ENCODE measurements at places on chromosomes 2 and 18.

DNA sequence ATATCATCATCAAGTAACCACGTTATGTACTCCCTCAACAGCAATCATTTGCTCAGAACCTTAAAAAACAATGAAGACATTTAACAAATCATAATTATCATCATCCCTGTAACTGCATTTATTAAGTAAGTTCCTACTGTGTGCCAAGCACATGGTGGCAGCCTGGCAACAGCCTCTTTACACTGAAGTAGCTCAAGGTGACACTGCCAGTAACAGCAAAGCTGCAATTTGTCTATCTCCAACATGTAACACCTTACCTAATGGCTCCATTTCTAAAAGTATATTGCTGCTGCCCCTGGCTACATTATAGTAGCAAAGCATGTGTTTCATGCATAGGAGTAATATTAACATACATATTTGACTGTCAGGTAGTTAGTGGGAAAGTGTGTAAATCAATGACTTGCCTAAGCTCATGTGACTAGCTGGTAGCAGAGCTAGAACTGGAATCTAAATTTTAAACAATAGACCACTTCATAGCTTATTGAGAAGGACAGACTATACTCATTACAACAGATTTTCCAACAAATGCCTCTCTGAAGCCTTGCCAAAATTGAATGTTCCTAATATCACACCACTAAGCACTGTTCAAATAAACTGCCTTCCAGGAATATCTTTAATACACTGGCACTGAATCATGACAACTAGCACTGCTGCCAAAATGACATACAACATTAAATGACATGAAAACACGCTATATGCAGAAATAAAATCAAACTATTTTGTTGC lies 86.7 kb downstream of the L3MBTL4 start:
- DNase-seq: no peak

GRCh38 chr18:63290821-63291200 lies 28.8 kb downstream of the BCL2 start:
- no peak for DNase-seq

DNA sequence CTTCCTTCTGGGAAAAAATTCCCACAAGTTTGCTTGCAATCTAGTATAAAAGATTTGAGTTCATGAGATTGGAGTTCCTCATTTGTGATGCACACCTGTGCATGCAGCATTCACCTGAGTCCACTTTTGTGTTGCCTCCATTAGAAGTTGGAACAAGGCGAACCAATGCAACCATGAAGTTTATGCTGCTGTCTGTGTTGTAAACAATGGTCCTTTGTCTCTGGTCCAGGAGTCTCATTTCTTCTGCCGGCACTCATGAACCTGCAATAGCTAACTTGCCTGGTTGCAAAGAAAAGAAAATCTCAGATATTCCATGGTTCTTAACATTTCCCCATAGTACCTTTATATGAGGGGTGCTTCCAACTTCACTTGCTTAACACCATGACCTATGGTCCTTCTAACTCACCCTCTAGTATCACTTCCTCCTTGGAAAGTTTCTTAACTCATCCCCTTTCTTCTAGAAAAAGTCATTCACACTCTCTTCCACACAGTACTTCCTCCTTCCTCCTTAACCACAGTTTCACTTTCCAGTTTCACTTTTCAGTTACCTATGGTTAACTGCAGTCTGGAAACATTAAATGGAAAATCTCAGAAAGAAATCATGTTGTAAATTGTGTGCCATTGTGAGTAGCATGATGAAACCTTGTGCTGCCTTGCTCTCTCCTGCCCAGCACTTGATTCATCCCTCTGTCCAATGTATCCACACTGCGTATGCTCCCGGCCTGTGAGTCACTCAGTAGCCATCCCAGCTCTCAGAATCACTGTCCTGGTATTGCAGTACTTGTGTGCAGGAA lies 128.8 kb upstream of the TRIB2 start:
- DNase-seq: no peak

GRCh38 chr18:60809937-60810336 lies 437.4 kb upstream of the MC4R start:
- DNase-seq: no peak

- no peak for DNase-seq
Observed at GRCh38 chr2:107466241-107466640, 360.5 kb upstream of the RGPD4 start.

- no peak for DNase-seq
Observed at GRCh38 chr2:96873651-96874096, 3.8 kb upstream of the SEMA4C start.

DNA sequence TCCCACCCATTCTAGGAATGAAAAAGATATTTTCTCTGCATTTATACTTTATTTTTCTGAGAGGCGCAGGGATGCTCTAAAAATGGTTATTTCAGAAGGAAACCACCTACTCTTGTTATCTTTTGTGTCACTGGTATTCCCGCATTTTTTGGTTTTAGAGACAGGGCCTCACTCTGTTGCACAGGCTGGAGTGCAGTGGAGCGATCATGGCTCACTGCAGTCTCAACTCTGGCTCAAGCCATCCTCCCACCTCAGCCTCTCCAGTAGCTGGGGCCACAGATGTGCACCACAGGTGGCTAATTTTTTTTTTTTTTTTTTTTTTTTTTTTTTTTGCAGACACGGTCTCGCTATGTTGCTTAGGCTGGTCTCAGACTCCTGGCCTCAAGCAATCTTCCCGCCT lies 135.9 kb downstream of the NCK2 start:
- DNase-seq: no peak

DNA sequence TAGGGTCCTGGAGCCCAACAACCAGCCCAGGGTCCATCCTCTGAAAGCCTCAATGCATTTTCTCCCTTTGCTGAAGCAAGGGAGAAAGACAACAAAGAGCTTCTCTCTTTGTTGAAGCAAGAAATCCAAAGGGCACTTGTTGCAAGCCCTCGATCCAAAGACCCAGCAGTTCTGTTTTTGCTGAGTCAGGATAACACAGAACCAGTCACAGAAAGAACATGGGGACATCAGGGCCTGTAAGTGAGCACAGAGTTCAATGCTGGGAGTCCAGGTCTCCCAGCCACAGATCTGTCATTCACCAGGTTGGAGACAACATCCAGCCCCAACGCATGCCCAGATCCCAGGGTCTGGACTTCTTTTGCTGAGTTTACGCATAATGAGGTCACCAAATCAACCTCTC lies 315.8 kb upstream of the KLHL29 start:
- DNase-seq: no peak

DNA sequence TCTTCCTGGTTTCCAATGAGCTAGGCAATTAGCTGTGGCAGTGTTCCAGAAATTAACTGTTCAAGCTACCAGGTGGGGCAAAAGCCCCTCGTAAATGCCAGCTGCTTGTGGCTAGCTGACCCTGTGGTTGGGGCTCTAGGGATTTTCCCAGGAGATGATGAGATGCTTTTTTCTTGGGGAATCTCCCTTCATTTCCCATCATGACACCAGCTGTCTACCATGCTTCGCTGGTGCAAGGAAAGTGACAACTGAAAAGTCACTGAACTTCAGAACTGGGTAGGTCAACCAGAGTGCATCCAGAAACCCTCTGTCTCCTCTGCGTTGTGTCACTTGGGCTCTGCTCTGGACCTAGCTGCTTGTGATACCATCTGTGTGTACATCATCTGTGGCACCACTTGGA lies 386.5 kb upstream of the DCC start:
- no peak for DNase-seq

DNA sequence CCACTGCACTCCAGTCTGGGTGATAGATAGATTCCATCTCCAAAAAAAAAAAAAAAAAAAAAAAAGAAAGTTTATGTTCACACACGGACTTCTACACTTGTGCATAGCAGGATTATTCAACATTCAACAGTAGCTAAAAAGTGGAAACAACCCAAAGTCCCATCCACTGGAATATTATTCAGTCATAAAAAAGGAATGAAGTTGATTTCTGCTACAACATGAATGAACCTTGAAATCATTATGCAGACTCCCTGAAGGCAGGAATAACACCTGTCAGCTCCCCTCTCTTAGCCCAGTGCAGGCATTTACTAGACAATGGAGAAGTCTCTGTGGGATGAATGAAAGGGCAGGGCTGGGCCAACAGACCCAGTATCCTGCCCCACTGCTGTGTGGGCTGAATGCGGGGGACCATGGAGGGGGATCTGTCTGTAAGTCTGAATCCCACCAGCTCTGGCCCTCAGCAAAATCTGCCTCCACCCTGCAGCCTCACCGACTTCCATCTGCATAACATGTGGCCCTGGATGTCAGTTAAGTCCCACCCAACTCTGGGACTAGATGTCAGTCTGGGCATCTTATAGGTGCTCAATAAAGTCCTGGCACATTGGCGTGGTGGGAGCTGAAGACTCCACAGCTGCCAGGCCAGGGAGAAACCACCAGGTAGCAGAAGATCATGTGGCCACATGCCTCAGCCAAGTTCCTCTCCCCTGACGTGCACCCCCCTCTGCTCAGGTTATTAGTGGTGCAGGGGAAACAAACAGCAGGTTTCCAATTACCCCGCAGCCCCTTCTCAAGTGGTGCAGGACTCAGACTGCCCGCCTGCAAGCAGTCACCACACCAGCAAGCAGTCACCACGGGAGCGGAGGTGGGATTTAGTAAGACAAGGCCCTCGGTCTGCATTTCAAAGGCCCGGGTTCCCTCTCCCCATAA lies 8.9 kb downstream of the ZFP36L2 start:
- no peak for DNase-seq

DNA sequence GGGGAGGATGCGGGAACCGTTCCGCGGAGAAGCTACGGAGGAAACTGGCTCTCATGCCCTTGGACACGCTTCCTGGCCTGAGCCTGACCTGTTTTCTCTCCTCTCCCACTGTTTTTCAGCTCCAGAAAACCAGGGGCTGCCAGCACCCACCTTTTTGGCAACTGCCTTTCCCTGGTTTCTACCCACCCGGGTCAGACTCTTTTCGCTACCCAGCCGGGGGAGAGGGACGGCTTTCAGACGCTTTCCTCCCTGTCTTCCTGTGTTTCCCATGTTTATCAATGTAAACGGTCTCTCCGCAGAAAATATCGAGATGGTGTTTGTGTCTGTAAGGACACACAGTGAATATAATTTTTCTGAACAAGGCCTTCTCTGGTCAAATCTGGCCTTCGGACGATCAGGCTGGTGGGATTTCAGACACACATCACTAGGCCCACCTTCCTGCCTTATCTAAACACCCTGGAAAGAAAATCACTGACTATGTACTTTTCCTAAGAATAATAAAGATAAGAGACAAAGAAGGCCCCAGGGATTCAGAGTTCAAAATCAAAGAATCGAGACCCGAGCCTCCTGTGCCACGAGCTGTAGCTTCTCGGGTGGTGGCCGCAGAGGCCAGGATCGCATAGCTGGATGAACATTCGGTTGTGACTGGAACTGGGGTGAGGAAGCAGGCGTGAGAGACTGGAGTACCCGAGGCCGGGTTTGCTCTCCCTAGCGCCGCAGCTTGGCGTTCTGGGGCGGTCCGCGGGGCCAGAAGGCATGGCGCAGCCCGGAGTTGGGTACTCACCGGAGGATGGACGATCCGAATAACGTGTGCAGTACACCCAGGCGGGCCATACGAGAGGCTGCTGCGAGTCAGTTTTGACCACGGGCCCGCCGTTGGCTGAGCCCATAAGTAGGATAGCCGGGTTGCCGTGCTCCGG lies 1.7 kb downstream of the EN1 start:
- DNase-seq: no peak

- DNase-seq: peak; percentile 52
Observed at GRCh38 chr2:96868555-96869280, 1.2 kb downstream of the SEMA4C start.

GRCh38 chr2:162333968-162334367 lies 10.0 kb upstream of the GCA start:
- DNase-seq: no peak

GRCh38 chr2:45345331-45346234 lies 265.5 kb downstream of the SRBD1 start:
- DNase-seq: no peak

DNA sequence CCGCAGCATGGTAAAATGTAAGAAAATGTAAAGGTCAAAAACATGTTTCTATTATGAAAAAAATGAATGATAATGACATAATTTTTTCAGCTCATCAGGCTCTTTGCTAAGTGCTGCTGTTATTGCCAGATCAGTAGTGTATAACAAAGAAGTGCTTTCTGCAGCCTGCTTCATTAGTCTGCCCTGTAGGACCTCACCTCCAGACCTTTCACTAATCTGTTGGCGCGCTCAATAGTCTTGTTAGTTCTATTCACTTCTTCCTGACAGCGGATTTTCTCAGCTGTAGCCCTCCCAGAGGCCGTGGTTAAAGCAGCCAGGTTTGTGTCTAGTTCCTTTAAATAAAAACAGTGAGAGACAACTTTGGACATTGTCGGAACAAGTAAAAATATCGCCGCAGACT lies 97.7 kb downstream of the CDCA7 start:
- DNase-seq: no peak

DNA sequence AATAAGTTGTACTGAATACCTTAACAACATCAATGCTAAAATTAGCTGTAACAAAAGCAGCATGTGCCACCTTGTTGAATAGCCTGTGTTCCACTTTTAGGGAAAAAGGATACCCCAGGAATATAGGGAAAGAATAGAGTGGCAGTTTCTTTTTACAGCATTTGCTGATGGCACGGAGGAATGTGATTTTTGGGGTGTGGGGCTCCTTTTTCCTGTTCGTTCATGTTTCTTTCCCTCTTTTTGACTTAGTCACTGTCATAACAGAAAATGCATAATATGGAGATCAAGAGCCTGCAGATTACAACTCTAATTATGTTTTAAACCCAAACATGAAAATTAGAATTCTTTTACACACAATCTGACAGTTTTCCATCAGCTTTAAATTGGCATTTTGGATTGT lies 60.4 kb downstream of the MAP3K20 start:
- DNase-seq: no peak

GRCh38 chr2:184849516-184849915 lies 251.2 kb downstream of the ZNF804A start:
- no peak for DNase-seq

DNA sequence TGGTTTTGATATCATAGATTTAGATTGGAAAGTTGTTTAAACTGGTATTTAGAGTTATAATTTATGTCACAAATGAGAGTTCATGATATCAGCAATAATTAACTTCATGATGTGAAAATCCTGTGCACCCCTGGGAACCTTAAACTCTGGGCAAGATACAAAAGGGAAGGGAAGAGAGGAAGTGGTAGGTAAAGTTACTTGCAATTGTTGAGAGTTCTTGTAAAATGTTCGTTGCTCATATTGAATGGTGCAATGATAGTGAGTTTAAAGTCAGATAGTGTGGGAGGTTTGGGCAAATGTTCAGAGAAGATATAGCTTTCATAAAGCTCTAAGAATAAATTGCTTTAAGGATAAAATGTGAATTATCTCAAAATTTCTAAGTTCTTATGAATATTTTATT lies 75.4 kb downstream of the SP110 start:
- DNase-seq: peak; percentile 79

GRCh38 chr2:27095745-27096651 lies 9.4 kb downstream of the KHK start:
- no peak for DNase-seq

GRCh38 chr2:5234563-5234962 lies 457.6 kb upstream of the SOX11 start:
- no peak for DNase-seq
